ENCODE measurements at places on chromosomes 5 and 9.

GRCh38 chr5:3373391-3373790 is 222.2 kb upstream of the IRX1 start:
- DNase-seq = no peak

DNA sequence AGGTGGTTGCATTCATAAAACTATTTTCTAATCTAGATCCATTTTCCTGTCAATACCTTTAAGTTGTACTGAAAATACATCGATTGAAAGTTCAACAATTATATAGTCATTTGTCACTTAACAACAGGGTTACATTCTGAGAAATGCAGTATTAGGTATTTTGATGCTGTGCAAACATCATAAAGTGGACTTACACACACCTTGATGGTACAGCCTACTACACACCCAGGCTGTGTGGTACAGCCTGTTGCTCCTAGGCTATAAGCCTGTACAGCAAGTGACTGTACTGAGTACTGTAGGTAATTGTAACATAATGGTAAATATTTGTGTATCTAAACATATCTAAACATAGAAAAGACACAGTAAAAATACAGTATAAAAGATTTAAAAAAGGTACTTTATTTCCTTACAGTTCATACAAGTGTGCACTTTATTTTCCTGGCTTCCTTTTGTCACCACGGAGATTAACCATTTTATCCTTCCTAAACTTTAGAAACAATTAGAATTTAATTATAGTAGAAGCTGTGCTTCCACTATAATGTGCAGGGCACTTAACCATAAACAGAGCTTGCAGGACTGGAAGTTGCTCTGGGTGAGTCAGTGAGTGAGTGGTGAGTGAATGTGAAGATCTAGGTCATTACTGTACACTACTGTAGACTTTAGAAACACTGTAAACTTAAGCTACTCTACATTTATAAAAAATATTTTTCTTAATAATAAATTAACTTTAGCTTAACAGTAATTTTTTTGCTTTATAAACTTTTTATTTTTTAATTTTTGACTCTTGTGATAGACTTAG is 42.9 kb upstream of the MEF2C start:
- no peak for DNase-seq

GRCh38 chr5:110738503-110738811 is 350 bp upstream of the SLC25A46 start:
- DNase-seq = peak; percentile 75

DNA sequence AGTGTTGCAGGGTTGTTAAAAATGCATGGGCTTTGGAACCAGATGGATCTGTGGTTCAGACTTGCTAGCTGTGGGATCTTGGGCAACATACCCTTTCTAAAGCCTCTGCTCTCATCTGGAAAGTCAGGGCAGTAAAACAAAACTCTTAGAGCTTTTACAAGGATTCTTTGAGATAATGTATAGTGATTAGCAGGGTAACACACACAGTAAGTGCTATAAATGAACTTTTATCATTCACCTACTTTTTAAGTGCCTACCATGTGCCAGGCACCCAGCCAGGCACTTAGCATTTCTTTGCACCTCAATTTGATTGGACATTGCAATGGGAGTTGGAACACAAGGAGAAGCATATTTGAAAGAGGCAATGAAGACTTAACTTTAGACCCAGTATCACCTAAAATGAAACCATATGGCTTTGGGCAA is 208.6 kb upstream of the PAPPA start:
- DNase-seq = no peak

DNA sequence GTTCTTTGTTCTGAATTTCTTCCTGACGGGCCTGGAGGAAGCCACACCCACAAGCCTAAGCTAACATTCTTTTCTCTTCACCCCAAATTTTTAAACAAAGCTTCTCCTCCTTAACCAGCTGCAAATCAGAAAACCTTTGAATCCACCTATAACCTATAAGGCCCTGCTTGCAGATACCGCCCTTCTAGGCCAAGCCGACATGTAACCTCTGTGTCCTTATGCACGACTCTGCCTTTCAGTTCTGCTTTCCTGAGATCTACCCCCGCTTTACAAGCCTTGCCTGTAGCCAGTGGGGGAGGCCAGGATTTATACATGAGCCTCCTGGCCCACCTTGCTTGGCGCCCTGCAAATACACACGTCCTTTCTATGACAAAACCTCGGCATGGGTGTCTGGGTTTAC is 19.3 kb downstream of the BRD9 start:
- DNase-seq = no peak

DNA sequence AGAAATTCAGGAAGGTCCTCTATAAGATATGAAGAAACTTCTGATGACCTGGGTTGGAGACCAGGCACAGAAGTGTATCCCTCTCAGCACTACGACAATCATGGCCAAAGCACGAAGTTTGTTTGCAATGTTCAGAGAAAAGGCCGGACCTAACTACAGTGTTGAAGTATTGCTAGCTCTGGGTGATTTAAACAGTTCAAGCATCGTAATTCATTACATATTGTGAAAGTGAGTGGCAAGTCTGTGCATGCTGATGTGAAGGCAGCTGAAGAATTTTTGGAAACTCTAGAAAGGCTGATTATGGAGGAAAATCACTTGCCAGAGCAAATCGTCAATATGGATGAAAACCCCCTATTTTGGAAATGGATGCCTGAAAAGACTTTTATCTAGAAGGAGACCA is 67.2 kb upstream of the PANK3 start:
- DNase-seq = no peak

DNA sequence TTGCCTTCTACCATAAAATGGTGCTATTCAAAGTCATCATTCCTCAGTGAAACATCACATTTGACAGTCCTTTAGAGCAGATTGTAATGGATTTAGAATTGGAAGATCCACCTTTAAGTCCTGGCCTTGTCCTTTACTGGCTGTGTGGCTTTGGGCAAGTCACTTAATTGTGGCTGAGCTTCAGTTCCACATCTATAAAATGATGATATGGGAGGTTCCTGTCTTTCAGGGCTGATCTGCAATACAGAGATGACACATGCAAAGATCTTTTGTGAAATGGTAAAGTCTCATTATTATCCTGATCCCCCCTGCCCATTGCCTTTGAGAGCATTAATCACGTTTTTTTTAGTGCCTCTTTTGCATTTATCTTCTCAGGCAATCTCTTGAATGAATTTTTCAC is 58.2 kb downstream of the ZFAND5 start:
- no peak for DNase-seq

- no peak for DNase-seq
Measured at GRCh38 chr5:54672871-54673270, 155.3 kb downstream of the SNX18 start.

- DNase-seq = no peak
Measured at GRCh38 chr5:73938938-73939320, 312.9 kb downstream of the ARHGEF28 start.

DNA sequence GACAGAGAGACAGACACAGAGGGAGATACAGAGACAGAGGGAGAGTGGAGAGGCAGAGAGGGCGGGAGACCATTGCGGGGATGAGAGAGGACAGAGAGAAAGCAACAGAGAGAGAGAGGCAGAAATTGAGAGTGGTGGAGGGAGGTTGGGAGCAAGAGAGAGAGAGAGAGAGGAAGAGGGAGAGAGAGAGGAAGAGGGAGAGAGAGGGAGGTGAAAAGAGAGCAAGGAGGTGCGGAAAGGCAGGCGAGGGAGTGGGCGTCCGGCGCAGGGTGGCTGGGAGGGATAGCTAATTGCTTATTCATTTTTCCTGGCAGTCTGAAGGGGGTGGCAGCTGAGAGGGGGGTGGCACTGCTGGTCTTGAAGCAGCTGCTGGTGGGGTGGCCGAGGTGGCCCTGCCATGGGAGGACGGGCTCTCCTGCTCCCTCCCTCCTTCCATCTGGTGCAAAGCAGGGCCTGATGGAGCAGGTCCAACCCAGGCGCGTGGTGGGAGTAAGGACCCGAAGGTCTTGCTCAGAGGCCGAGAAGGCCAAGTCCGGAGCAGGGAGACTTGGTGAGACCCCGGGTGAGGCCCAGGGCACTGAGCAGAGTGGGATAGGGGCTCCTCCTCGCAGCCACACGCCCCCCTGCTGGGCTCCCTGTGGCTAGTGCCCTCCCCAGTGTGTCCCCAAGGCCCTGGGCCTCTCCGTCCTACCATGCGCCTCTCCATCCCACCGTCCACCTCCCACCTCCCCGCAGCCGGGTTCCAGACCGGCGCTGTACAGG is 25.3 kb upstream of the RNU6ATAC start:
- DNase-seq = no peak

- DNase-seq = no peak
Measured at GRCh38 chr5:24110004-24110615, 534.7 kb downstream of the CDH10 start.

GRCh38 chr5:181109489-181110013 is 21.4 kb downstream of the OR2V1 start:
- DNase-seq = no peak

GRCh38 chr5:100904259-100904861 is 1.3 kb upstream of the ST8SIA4 start:
- DNase-seq = peak; percentile 20

- DNase-seq = no peak
Measured at GRCh38 chr9:11828201-11828600, 865.0 kb upstream of the TYRP1 start.

- DNase-seq = no peak
Measured at GRCh38 chr5:82808960-82809359, 268.2 kb downstream of the TMEM167A start.

DNA sequence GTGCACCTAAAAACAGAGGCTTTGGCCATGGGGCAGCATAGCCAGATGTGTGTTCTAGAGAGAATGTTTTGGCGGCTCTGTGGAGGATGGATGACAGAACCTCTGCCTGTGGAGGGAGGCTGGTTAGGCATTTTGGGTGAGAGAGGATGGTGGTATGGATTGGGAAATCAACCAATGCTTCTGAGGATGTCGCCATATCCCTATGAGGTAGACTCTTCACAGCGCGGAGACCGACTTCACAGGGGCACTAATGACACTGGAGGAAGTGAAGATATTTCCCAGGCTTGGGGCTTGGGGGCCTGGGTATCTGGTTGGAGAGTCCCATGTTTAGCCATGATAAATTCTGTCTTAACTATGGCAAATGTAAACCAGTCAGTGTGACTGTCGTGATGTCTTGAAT is 140.6 kb upstream of the KLF4 start:
- DNase-seq = no peak

- DNase-seq = peak; percentile 68
Measured at GRCh38 chr5:139251281-139251687, 42.3 kb upstream of the MATR3 start.

GRCh38 chr5:43209833-43210232 is 17.8 kb downstream of the NIM1K start:
- DNase-seq = no peak

DNA sequence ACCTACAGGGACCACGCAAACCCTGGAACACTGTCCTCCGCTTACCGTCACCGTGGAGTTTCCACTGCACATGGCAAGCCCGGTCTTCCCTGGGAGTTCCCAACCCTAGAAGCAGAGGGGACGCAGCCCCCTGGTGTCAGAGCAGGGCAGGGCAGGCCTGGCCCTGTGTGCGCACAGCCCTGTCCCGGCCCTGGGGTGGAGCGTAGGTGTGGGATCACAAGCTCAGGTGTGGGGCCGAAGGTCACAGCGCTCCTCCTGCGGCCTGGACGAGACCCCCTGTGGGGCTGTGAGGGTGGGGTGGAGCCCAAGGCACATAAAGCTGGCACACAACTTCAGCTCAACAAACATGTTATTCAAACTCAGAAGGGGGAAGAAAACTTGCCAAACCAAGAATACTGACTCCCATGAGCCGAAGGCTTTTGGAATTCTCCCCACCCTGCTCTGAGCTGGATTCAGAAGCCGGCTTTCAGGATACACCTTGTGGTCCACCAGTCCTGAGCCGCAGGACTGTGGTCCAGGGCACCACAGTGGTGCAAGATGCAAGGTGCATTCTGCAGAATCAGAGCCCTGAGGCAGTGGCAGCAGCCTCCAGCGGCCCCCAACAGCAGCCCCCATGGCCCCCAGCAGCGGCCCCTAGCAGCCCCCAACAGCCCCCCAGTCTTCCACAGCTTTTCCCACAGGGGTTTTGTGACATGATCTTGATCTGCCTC is 11.8 kb upstream of the EXOC3 start:
- peak; percentile 66 for DNase-seq

DNA sequence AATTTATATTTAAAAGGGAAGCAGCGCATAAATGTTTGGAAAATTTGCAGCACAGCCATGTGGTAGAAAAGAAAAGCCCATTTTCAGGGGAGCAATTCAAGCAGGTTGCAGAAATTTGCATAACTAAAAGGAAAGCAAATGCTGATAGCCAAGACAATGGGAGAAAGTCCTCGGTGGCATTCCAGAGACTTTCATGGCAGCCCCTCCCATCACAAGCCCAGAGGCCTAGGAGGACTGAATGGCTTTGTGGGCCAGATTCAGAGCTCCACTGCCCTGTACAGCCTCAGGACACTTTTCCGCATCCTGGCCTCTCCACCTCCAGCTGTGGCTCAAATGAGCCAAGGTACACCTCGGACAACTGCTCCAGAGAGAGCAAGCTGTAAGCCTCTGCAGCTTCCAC is 462.9 kb downstream of the CDK5RAP2 start:
- DNase-seq = no peak

DNA sequence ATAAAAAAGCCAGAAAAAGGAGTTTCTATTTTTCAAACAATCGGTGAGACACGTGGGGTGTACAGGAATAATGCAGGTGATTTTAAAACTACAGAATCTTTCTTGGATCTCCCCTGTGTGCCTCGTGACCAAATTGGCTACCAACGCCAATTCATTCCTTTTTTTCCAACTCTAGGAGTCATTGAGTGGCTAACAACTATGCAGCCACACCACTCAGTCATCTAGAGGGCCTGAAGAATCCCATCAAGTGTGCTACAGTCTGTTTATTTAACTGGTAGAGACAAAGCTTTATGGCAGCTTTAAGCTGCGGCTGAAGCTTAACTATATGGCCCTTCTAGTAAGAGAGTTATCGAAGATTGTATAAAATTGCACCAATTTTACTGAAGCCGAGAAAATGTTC is 113.1 kb upstream of the NIPBL start:
- DNase-seq = no peak

GRCh38 chr5:178545941-178546674 is 44.1 kb downstream of the COL23A1 start:
- no peak for DNase-seq

- DNase-seq = no peak
Measured at GRCh38 chr5:14557791-14558415, 23.7 kb upstream of the OTULINL start.

DNA sequence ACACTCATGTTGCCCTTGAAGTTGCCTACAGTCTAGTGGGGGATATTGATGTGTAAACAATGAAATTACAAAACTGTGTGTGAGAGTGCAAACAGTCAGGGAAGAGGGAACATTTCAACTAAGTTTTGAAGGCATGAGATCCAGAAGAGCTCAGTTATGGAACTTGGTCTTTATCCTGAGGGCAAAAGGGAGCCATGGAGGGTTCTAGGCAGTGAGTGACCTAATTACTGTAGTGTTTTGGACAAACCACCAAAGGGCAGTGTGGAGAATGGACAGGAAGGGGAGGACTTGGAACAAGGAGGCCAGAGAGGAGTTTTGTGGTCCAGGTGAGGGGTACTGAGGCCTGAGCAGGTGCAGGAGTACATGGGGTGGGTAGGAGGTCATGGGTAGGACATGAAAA is 143.7 kb upstream of the SMIM23 start:
- DNase-seq = no peak

DNA sequence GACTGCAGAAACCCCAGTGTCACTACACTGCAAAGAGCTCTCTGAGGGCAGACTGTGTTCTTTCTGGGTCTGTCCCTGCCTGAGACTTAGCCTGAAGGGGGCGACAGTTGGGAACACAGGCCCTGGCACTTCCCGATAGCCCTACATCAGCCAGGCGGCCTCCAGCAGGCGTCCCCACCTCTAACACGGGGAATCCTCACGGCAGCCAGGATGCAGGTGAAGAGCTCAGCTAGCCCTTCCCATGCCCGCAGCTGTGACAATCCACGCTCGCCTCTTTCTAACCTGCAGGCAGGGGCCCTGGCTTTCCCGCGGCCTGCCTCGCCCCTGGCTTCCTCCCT is 5.9 kb downstream of the MED22 start:
- no peak for DNase-seq

GRCh38 chr9:78463750-78464149 is 166.8 kb downstream of the PSAT1 start:
- DNase-seq = no peak

Data from germinal center (tissue), 1 donor.